ENCODE measurements at places on chromosomes 6 and 20. TPM values are rescaled to one million over a fixed set of nuclear protein-coding genes. Genes with fewer than 3 reads are reported as not detected.

CPXM1 gene
- polyA plus RNA-seq, result not detected

KHDRBS2 gene
- 20.7 TPM for polyA plus RNA-seq

KCNK16 gene
- polyA plus RNA-seq, result not detected

SRSF12 gene
- 8.6 TPM for polyA plus RNA-seq

C20orf96 gene
- 9.2 TPM for polyA plus RNA-seq

MAP3K5 gene
- polyA plus RNA-seq, result 7.7 TPM

MAP3K7 gene
- 32.1 TPM for polyA plus RNA-seq

MUCL3 gene
- polyA plus RNA-seq, result not detected

TULP1 gene
- not detected for polyA plus RNA-seq

C6orf132 gene
- polyA plus RNA-seq, result not detected

HNF4A gene
- polyA plus RNA-seq, result not detected

RSPH9 gene
- polyA plus RNA-seq, result not detected

EMILIN3 gene
- polyA plus RNA-seq, result 0.53 TPM

PLCB1 gene
- 123 TPM for polyA plus RNA-seq

ACSS1 gene
- 2.3 TPM for polyA plus RNA-seq

PDE10A gene
- polyA plus RNA-seq, result 20.0 TPM

KIZ gene
- 46.0 TPM for polyA plus RNA-seq

PKIB gene
- 177 TPM for polyA plus RNA-seq

ZC2HC1B gene
- not detected for polyA plus RNA-seq

B3GAT2 gene
- 5.5 TPM for polyA plus RNA-seq

MATN4 gene
- polyA plus RNA-seq, result not detected

NHSL1 gene
- polyA plus RNA-seq, result 9.3 TPM

TCF21 gene
- polyA plus RNA-seq, result not detected

TTLL9 gene
- polyA plus RNA-seq, result 0.14 TPM

EDN3 gene
- polyA plus RNA-seq, result not detected

CD164 gene
- 51.9 TPM for polyA plus RNA-seq

All from Purkinje cell (primary cell).